Stimulated activated CD4-positive, alpha-beta T cell treated with anti-CD3 and anti-CD28 coated beads, Interleukin-1b, Interleukin-23, amount 100 ng/mL, for 24 hours (primary cell): ENCODE measurements at places on chromosomes 12 and 14.

DNA sequence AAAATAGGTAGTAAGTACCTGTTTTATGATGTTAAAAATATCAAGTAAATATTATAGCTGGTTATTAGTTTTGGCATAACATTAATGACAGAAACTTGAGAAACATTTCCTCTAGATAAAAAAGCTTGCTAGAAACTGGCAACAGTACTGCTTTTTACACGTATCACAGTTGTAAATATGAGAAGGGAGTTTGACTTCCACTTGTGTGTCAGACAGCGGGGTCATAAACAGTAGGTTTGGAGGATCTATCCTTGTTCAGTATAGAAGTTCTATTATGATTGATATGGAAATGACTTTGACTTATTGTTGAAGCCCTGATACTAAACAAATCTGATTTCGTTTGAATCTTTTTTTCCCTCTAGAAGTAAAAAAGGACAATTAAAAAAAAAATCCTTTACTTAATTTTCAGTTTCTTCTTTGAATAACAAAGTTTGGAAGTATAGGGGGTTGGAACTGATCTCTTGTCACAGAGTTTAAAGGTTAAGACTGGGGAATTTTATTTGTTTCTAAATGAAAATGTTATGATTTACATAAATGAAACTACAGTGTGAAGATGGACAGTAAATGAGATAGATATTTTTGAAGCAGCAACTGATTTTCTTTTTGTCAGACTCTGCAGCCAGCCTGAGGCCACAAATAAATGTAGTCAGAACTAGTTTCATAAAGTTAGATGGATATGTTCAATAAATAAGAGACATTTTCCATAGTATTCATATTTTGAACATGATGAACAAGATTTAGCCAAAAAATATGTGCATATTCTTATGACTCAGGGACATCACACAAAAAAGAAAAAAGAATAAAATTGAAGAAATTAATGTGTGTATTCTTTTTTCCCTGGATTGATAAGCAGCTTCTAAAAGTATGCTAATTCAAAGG is 50.1 kb downstream of the WNK1 start:
- no peak for DNase-seq

- DNase-seq, result no peak
These were observed 5.5 kb upstream of the GAS2L3 start for GRCh38 chr12:100567945-100568344.

DNA sequence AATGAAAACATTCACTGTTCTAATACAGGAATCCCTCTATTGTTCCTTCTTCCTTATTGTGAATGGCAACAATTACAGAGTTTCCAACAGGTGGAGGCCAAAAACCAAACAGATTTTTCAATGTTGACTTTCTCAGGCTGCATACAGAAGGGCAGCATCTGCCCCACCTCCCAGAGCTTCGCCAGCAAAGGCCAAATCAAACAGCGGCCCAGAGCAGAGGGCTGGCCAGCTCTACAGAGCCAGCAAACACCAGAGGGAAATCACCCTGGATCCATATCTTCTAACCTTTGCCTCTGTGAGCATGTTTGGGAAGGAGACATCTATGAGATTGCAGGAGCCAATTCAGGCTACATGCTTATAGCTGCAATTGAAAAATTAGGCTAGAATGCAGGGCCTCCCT is 4.4 kb upstream of the CRACR2A start:
- no peak for DNase-seq

- no peak for DNase-seq
These were observed 1109.2 kb downstream of the FLRT2 start for GRCh38 chr14:86639146-86639545.

GRCh38 chr14:55458800-55459515 is 18.5 kb upstream of the TBPL2 start:
- DNase-seq, result no peak

DNA sequence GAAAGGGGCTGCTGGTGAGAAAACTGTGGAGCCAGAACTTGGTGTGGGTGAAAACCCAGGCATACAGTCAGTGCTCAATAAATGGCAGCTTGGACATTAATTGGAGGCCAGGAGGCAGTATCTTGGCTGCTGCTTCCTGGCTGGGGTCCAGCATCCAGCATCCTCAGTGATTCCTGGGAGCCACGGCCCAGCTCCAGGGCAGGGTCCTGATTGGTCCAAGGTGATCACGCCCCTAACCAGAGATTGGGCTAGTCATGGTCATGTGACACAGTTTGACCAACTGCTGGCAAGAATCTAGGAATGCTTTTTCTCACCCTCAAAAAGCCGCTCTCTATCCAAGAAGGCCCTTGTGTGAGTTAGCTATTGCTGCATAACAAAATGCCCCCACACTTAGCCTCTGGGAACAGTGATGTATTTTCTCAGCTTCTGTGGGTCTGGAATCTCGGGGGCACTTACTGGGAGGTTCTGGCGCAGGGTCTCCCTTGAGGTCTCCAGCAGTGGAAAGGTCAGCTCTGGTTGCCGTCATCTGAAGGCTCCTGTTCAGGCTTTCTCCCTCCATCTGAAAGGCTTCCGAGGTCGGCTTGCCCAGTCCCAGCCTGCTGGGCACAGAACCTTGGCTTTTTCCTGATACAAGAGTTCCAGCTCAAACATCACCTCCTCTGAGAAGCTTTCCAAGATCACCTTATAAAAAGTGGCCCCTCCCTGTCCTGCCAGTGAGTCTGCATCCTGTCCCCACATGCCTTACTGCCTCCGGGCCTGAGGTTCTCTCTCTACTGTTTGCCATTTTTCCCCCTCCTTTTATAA is 119.2 kb upstream of the NCOR2 start:
- no peak for DNase-seq

DNA sequence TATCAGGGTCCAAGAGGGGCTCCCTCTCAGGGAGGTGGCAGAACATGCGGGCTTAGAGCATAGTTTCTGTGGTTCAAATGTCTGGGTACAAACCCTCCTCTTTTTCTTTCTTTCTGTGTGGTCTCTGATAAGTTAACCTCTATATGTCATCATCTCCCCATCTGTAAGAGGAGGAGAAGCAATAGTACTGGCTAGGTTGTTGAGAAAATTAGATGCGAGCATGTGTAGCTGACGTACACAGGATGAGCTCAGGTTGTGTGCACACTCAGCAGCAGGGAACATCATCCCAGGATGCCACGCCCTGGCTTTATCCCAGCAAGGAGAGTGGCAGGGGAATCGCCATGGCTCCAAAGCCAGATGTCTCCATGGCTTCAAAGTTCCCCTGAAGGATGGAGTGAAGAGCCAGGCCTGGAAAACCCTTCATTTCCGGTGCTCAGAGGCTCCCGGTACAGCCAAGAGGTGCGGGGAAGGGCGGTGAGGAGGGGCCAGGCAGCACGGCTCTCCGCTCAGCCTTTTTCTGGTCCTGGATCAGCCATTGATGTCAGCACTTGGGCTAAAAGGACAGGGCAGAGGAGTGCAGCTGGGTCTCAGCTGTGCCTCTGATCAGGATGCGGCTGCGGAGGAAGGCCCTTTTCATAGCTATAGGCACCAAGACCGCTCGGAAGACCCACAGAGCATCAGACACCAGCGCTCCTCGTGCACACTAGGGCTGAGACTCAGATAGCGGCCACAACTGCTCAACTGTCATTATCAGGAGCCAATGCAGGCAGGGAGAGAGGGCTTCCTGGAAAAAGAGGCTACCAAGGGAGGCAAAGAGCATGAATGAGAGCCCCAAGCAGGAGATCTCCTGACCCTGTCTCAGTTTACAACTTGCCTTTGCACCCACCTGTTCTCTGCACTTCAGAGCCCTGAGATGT is 41.5 kb downstream of the ARL6IP4 start:
- no peak for DNase-seq

GRCh38 chr12:100793182-100793581 is 1.4 kb upstream of the ANO4 start:
- DNase-seq, result no peak

GRCh38 chr12:104708891-104709290 is 249.2 kb downstream of the SLC41A2 start:
- no peak for DNase-seq

DNA sequence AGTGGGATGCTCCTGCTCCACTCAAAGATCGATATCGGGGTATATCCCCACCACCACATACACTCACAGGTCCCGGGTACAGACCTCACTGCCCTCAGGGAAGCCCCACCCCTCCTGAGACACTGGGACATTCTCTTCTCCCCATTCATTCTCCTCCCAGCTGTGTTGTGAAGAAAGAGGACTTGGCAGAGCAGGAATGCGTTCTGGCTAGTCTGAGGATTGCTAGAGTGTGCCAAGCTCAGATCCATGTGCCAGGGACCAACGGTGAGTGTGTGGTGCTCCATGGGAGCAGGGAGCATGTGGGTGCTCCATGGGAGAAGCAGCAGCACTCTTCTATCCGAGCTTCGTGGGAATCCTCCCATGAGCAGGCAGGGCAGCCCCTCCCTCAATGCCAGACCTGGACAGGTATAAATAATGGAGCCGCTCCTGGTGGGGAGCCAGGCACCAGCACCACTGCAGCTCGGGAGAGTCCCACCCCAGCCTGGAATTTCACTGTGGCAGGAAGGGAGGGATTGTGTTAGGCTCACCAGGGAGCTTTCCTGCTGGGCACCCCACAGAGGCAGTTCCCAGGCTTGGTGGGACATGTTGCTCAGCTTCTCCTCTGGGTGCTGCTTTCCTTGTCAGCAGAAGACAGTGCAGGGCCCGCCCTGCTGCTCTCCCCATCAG is 2.3 kb upstream of the KRT5 start:
- DNase-seq, result no peak

- no peak for DNase-seq
These were observed 250.3 kb upstream of the FBXO33 start for GRCh38 chr14:39682582-39682981.

- no peak for DNase-seq
These were observed 1638.7 kb upstream of the SEL1L start for GRCh38 chr14:83172363-83172762.

- no peak for DNase-seq
These were observed 95.5 kb downstream of the PAWR start for GRCh38 chr12:79595273-79595672.

GRCh38 chr12:5627053-5627630 is 195.2 kb downstream of the NTF3 start:
- no peak for DNase-seq

GRCh38 chr14:61875483-61875882 is 113.3 kb downstream of the SNAPC1 start:
- DNase-seq, result no peak

- DNase-seq, result no peak
These were observed 739.9 kb downstream of the SLC16A7 start for GRCh38 chr12:60335745-60336144.

DNA sequence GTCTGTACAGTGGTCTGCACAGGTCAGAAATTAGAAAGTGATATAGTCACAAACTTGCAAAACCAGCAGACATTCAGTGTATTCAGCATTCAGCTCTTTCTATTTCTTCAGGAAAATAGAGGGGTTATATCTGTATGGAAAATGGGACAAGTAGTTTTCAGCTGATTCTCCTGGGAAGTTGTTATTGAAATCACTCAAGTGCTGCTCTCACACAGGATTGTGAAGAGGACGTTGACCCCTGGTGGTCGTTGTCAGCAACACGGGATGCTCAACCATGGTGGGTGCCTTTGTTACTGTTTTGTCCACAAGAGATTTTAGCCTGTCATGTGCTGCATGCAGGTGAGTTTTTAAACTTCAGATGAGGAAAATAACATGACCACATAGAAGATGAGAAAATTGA is 981.8 kb downstream of the TMEM121 start:
- no peak for DNase-seq

GRCh38 chr12:59977779-59978178 is 381.9 kb downstream of the SLC16A7 start:
- no peak for DNase-seq

DNA sequence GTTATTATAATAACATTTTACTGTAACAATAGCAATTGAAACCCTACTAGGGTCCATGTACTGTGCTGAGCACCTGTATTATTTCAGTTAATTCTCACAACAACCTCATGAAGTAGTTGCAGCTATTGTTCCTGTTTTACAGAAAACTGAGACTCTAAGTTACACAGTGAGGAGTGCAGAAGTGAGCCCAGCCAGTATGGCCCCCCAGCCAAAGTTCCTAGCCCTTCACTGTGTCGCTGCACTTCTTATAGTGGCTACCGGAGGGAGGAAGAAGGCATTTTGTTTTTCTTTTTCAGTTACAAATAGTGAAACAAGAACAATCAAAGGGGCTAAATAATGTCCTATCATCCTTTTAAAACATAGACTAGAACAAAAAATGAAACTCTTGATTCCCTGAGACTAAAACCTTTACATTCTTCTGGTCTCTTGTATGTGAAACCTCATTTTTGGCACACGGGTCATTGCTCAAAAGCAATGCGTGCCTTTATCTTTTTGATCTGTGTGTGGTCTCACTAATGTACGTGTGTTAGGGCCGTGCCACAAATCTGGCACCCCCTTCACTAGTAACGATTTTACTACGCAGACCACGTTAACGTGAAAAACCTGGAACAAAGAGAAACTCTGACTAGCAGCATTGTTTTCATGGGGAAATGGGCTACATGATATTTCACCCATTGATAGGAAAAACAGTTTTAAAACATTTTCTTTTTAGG is 88.7 kb downstream of the LLPH start:
- no peak for DNase-seq

DNA sequence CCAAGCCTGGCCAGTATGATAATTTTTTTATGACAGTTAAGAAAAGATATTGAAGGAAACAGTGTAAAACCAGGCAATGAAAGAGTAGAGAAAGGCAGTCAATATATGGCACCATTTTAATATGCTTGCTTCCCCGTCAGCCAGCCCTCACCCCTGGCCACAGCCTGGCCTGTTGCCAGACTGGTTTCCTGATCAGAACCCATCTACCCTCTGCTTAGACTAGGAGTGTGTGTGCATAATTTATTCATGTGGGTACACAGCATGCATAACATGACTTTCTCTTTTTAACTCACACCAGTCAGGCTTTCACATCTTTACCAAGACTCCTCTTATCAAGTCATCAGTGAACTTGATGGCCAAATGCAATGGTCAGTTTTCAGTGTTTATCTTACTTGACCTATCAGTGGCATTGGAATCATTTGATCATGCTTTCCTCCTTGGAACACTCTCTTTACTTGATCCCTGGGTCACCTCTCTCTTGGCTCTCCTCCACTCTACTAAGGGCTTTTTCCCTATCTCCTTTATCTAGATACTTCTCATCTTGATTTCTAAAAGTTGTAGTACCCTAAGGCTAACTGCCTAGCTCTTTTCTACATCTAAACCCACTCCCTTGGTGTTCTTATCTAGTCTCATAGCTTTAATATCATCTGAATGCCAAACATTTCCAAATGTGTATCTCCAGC is 10.0 kb upstream of the GPR19 start:
- DNase-seq, result no peak

GRCh38 chr14:101927859-101928258 is 36.5 kb upstream of the DYNC1H1 start:
- DNase-seq, result no peak

GRCh38 chr14:104821971-104822608 is 21.2 kb downstream of the ZBTB42 start:
- no peak for DNase-seq

DNA sequence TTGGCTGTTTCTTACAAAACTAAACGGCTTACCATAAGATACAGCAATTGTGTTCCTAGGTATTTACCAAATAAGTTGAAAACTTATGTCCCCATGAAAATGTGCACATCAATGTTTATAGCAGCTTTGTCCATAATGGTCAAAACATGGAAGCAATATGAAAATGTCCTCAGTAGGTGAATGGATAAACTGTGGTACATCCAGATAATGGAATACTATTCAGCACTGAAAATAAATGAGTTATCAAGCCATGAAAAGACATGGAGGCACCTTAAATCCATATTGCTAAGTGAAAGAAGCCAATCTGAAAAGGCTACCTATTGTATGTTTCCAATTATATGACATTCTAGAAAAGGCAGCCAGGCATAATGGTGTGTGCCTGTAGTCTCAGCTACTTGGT is 40.7 kb downstream of the CFL2 start:
- no peak for DNase-seq

- DNase-seq, result no peak
These were observed 6.2 kb downstream of the GPR19 start for GRCh38 chr12:12689647-12690300.
